AG04449 (cell line): ENCODE measurements at places on chromosomes 16 and 17.

DNA sequence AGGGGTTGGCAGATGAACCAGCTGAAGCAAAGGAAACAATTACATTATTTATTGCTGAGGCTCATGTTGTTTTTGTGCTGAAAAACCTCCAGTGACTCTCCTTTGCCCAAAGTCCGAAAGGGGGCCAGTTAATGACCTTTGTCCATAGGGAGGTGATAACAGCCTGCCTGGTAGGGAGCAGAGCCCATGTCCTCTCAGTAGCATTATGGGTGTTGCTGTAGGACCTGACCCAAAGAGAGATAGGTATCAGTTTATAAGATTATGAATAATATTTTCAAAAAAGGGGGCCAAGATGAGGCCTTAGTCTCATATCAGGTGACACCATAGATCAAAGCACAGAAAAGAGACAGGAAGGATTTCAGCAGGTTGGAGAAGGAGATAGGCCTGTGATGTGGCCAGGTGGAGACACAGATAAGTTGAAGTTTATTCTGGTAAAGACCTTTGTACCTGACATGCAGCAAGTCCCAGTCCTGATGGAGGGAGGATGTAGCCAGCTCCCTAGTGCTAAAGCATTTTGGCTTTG lies 55.1 kb downstream of the CENPV start:
- DNase-seq = no peak

DNA sequence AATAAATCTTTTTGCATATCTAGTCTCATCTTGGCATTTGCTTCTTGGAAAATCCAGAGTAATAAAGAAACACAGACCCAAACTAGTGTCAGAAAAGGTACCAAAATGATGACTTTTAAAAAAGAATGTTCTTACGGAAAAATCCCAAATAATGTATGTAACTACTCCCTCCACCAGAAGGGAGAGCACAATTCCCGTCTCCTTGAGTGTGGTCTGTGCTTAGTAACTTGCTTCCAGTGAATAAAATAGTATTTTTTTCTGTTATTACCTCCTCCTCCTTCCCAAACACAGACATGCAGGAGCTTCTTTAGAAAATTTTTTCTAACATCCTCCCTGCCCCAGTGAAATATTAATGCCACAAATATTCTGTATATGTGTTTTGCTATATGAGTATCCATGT lies 358.1 kb downstream of the ZFHX3 start:
- no peak for DNase-seq

DNA sequence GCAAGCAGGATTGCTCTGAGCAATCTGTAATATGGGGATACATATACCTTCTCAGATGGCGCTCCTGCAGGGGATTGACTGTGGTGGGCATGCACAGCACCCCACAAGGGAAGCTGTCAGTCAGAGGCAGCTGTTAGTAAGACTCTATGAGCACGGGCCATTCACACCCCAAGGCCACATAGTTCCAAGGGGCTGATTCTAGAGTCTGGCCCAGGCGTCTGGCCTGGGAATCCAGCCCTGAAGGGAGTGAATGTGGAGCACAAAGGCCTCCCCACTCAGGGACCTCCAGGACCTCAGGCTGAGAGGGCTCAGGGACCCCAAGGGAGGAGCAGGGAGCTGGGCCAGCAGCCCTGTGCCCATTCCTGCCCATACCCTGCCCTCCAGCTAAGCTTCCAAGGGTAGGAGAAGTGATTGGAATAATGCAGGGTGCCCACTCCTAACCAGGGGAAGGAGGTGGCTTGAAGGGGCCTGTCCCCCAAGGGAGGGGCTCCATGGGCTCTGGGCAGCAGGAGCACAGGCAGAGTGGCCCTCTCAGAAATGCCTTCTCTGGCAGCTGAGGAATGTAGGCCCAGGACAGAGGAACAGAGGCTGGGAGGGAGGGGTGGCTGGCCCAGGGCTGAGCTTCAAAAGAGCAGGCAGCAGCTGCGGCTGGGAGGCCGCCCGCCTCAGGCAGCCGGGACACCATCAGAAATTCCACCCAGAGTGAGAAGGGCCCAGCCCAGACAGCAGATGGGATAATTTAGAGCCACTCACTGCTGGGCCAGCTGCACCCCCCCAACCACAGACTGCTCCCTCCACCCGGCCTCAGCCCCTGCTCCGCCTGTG lies 48.9 kb upstream of the MRPS23 start:
- no peak for DNase-seq

GRCh38 chr16:55380485-55380884 lies 56.5 kb downstream of the IRX6 start:
- no peak for DNase-seq

DNA sequence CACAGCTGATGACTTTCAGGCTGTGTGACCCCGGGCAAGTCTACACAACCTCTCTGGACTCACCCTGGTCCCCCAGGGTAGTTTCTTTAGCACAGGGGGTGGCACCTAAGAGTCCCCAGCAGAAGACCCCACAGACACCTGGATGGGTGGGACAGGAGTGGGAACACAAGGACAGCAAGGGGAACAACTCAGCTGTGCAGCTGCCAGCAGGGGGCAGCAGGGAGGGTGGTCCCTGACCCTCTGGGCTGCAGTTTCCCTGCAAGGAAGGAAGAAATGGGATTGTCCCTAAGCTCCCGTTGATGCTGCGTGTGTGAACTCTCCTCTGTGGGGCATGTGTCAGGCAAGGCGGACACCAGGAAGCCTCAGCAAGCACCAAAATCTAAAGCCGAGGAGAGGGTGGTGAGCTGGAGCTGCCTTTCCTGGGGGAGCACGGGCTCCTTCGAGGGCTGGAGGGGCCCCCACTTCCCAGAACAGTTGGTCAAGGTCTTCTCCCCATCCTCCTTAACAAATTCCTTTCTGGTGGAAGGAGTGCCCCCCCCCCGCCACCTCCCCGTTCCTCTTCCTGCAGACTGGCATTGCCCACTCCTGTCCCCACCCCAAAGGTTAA lies 24.1 kb upstream of the CDH5 start:
- DNase-seq = no peak

DNA sequence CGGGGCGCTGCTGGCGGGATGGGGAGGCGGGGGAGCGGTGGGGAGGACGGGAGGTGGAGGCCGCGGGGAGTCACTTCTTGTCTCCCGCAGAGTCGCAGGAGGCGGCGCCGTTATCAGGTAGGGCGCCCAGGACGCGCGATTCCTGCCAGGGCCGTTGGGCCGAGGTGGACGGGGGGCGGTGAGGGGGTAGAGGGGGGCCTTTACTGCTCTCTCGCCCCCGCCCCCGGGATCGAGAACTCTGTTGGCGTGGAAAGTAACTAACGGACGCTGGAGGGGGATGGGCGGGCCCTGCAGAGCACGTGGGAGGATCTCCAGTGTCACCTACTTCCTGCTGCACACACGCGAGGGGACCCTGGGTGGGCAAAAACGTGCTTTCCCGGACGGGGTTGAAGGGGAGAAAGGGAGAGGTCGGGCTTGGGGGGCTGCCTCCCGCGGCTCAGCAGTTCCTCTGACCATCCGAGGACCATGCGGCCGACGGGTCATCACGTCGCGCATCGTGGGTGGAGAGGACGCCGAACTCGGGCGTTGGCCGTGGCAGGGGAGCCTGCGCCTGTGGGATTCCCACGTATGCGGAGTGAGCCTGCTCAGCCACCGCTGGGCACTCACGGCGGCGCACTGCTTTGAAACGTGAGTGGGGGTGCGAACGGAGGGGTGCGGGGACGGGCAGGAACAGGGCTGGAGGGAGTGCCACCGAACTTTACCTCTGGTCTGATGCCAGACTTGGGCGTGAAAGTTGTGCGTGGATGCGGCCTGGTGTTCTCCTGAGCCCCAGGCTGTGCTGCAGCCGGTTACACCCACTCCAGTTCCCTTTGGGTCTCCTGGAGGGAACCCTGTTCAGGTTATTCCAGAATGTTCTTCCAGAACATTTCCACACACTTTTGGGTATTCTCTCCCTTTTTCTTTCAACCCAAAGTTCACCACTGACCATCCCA lies 569 bp downstream of the PRSS21 start:
- DNase-seq = no peak

DNA sequence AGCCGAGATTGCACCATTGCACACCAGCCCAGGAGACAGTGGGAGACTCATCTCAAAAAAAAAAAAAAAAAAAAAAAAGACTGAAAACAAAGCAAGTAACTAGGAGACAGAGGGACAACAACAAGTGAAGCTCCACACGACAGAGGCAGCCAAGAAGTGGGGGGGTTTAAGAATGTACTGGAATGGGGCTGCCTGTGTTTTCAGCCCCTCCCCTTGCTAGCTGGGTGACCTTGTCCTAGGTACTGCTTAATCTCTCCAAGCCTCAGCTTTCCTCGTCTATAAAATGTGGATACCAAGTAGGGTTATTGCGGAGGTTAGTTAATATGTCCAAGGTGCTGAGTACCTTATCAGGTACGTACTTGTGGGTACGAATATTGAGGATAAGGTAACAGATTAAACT lies 163.8 kb upstream of the CACNG5 start:
- DNase-seq = no peak

DNA sequence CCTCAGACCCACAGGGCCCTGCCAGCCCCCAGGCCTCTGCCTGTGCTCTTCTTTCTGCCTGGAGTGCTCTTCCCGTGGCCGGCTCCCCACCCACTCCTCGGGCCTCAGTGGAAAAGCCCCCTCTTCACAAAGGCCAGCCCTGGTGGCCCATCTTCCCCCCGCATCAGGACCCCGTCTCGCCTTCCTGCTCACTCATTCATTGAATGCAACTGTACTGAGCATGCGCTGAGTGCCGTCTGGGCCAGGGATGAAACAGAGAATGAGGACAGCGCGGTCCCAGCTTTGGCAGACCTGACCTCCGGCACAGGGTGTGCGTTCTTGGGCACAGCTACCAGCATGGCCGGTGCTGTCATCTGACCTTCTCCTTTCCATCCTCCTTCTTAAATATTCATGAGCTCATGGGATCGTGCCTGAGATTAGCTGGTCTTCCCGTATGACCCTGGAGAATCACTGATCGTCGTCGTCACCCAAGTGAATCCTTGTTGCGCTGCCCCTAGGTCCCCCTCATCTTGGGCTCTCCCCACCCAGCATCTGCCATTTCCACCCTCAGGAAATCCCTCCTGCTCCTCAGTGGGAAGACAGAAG lies 16.4 kb upstream of the OSGIN1 start:
- DNase-seq = no peak

GRCh38 chr17:80427366-80428282 lies 12.7 kb downstream of the ENDOV start:
- DNase-seq = no peak

DNA sequence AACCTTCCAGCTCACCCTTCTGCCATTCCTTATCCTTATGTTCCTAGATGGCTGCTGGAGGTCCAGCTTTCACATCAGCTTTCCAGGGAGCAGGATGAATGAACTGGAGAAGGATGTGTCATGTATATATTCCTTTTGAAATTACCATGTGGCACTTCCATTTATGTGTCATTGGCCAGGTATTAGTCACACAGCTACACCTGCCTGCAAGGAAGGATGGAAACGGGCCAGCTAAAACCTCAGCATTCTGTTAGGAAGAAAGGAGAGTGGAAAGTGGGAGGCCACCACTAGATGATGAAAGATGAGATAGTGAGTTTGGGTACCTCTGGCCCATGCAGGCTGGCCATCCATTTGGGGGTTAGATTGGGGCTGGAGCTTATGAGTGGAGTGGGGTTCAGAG lies 67.5 kb downstream of the KSR1 start:
- DNase-seq = no peak

- no peak for DNase-seq
Observed at GRCh38 chr17:45279898-45280297, 18.0 kb upstream of the SPATA32 start.

- no peak for DNase-seq
Observed at GRCh38 chr17:48246612-48247011, 139.0 kb downstream of the SNX11 start.

GRCh38 chr17:69907132-69907847 lies 167.7 kb upstream of the KCNJ16 start:
- no peak for DNase-seq

DNA sequence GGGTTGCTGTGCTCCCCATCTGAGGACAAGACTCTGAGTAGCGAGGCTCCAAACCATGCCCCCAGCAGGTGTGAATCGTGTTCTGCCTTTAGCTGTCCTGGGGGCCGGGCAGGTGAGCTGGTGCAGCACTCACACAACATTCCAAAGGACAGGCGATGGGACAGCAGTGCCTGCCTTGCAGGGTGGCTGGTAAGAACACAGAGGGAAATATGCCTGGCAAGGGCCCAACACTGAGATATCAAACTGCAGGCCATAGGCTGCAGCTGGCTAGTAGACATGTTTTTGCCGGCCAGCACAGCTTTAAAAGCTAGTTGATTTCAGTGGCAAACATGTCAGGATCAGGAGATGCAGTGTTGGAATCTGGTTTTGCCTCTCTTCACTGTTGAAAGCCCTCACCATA lies 23.6 kb downstream of the CLEC16A start:
- DNase-seq = no peak

DNA sequence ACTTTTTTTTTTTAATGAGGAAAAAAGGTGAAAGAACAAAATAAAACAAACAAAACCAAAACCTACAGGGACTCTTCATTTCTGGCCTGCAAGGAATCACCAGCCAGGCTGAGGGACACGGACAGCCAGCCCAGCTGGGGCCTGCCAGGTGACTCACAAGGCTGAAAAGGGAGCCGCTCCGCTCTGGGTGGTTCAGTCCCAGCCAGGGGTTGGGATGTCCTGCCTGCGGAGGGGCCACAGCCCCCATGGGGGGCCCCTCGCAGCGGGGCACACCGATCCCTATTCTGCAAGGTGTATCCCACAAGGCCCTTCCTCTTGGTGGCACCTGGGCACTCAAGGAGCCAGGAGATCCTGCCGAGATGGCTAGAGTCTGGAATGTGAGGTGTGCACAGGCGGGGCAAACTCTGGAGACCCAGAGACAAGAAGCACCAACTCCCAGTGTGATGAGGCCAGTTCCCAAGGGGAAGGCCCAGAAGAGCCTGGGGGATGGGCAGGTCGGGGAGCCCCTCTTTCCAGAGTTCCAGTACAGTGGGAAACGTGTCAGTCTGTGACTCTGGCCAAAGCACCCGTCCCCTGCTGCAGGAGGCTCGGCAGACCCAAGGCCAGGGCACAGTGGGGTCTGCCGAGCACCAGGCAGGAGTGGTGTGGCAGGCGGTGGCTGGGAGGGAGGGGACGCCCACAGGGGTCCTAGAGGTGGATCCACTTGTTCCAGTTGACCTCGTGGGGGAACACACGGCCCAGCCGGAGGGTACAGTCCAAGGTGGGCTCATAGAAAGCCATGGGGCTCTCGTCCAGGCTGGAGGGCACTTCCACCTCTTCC lies 58.9 kb downstream of the IL21R start:
- DNase-seq = no peak

- DNase-seq = no peak
Observed at GRCh38 chr16:48907906-48908634, 298.1 kb upstream of the N4BP1 start.

DNA sequence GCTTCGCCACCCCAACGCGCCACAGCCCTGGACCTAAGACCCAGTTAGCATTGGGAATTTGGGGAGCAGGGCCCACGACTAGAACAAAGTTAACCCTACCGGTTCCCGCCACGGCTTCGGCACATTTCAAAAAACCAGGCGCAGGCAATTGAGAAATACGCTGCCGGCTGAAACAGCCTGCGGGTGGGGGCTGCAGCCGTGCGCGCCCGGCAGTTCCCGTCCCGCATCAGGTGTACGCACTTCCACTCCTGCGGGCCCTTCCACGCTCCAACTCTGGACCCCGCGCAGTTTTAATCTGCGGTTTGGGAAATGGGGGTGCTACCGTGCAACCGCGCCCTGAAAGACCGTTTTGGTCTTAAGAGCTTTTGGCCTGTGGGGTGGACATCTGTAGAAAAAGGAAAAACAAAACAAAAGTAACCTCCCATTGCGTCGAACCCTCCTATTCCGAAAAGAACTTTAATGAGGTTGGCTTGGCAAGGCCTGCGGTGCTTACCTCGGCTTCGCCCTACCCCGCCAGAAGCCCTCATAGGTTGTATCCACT lies 7.1 kb downstream of the IRX5 start:
- DNase-seq = no peak

GRCh38 chr16:75443298-75443697 lies 10.0 kb upstream of the CFDP1 start:
- peak; percentile 66 for DNase-seq

GRCh38 chr17:15361592-15361991 lies 20.2 kb upstream of the TEKT3 start:
- no peak for DNase-seq
